T1000 (cell line): ENCODE measurements at places on chromosomes 1 and 21.

GRCh38 chr1:146029117-146029516, 7.6 kb upstream of the HJV start:
- DNase-seq: no peak

DNA sequence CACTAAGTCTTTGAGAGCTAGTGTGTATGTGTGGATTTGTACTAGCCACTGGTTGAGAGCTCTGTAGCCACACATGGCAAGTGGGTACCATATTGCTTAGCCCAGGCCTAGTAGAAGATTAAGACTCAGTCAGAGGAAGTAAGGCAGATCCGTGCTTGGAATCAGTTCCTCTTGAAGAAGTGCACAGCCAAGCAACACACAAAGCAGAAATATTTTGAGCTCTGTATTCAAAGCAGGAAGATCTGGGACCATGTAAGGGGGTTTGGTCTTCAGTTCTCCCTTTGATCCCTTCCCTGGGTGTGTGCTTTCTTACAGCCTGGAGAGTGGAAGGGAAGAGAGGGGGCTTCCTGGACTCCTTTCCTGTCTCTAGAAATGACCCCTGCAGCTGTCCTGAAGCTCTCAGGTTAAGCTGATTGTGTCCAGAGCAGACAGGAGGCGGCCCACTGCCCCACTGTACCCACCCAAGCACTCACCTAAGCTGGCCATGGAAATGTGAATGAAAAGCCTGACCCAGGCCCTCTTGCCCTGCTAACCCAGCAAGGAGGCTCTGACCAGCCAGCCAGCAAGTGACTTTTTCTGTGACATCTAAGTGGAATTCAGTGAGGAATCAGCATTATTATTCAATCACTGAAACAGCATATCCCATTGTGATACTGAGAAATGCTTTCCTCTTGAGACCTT, 3.6 kb downstream of the ETS2 start:
- no peak for DNase-seq

GRCh38 chr1:21573971-21574465, 64.8 kb downstream of the ALPL start:
- no peak for DNase-seq

DNA sequence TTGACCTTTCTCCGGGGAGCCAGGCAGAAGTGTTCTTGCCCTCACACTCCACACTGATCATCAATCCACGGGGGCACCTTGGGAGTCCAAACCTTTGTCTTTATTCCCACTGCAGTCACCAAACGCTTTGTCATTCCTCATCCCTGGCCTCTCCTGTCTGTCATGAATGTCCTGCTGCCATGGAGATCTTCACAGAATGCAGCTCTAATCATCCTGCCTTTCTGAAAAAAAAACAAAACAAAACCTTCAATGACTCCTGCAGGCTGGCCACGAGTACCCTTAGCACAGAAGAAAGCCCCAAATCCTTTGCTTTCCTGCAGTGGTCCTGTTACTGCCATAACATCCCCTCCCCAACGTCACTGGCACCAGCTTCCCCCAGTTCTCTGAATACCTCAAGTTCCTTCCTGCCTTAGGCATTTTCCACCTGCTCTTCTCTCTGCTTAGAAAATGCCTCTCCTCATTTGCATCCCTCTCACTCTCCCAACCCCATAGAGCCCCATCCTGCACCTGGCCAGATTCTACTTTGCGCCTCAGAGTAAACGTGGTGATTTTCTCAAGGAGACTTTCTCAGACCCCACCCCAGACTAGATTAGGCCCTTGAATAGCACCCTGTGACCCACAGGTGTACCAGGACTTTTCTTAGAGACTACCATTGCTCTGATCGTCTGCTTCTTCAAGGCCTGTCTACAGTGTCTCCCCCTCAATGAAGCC, 131.2 kb downstream of the AK5 start:
- peak; percentile 47 for DNase-seq
